ENCODE measurements at places on chromosomes 7 and 10.

GRCh38 chr7:139702811-139703486 lies 74.8 kb downstream of the HIPK2 start:
- no peak for DNase-seq

- DNase-seq = no peak
Measured at GRCh38 chr7:43727494-43727893, 1.8 kb downstream of the COA1 start.

- no peak for DNase-seq
Measured at GRCh38 chr10:24887855-24888231, 64.6 kb downstream of the PRTFDC1 start.

- no peak for DNase-seq
Measured at GRCh38 chr10:128900456-128900855, 566.6 kb upstream of the MGMT start.

DNA sequence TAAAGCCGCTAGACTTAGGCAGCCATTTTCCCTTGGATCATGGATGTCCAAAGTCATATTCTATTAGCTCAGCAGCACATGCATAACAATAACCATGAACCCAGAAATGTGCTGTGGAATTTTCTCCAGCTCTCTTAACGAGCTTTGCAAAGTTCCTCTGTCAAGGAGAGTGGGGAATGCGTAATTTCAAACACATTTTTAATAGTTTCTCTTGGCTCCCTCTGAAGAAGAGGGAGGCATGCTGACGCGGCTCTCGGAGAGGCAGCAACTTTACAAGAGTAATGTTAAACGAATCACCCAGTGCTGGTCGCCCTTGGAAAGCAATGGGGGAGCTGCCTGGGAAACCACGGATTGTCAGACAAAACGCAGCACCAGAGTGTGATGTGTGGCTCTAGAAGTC lies 114.8 kb downstream of the RAB18 start:
- DNase-seq = no peak

GRCh38 chr10:102555781-102556328 lies 52.1 kb downstream of the SUFU start:
- no peak for DNase-seq

DNA sequence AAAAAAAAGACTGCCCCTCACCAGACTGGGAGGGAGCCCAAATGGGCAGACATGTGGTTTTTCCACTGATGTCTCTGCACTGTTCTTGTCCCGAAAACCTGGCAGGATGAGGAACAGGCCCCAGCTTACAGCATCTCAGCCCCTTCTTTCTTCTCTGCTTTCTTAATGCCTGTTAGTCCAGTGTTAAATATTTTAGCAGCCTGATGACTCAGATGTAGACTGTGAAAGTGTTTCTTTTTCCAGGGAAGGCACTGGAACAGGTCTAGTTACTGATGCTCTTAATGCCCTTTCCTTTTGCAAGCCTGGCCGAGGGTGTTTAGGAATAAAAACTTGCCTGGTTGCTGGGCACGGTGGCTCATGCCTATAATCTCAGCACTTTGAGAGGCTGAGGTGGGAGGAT lies 107.7 kb downstream of the TACC2 start:
- no peak for DNase-seq

DNA sequence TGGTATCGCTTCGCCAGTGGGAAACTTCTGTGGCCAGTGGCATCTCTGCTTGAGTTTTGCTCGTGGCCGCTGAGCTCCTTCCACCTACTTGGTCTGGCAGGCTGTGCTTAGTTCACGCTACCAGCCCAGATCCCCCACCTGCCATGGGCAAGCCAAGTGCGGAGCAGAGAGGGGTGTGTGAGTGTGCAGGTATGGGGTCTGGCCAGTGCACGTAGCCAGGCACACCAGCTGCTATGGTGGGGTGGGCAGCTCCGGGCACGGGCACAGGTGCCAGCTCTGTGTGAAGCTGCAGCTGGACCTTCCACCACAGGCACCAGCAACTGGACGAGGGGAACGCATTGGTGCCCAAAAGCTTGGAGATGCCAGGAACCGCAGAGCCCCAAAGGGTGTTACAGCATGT lies 56.5 kb downstream of the ZNF777 start:
- DNase-seq = no peak

DNA sequence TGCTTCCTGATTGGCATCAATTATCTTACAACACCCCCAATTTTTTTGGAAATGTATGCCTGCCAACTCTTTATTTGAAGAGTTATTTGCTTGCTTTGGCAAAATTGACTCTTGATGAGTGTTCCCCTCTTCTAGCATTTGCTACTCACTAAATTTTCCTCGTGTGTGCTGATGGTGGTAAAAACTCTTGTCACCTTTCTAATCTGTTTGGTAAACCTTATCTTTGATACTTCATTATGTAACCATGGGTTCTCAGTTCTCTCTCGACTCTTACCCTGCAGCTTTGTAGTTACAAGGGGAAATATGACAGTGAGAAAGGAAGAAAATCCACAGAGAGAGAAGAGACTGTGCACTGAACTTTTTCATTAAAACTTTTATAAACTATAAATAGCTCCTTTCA lies 102.5 kb downstream of the CDK14 start:
- no peak for DNase-seq

DNA sequence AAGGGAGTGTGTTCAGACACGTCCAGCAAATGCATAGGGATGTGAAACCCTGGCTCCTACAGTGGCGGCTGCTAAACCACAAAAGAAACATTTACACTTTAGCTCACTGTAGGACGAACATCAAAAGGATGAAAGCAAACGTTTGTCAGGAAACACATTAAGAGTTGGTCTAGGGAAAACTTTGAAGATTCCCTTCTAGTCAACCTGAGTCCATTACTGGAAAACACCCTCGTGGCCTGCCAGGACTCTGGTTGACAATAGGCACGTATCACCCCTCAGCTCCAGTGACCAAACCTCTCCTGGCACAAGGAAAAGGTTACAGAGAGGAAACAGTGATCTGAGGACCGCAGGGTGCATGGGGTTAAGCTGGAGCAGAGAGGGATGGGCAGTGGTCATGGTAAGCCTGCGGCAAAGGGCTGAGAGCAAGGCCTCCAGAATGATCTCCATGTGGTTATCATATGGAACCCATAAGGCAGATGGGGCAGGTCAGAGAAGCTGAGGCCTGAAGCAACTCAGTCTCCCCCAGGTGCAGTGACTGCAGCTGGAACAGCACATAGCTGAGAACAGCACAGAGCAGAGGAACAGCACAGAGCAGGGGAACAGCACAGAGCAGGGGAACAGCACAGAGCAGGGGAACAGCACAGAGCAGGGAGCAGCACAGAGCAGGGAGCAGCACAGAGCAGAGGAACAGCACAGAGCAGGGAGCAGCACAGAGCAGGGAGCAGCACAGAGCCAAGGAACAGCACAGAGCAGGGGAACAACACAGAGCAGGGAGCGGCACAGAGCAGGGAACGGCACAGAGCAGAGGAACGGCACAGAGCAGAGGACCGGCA lies 49.9 kb downstream of the CHST15 start:
- DNase-seq = no peak

- DNase-seq = no peak
Measured at GRCh38 chr10:10667466-10667865, 350.2 kb upstream of the CELF2 start.

- DNase-seq = no peak
Measured at GRCh38 chr10:129950676-129951075, 13.4 kb downstream of the EBF3 start.

DNA sequence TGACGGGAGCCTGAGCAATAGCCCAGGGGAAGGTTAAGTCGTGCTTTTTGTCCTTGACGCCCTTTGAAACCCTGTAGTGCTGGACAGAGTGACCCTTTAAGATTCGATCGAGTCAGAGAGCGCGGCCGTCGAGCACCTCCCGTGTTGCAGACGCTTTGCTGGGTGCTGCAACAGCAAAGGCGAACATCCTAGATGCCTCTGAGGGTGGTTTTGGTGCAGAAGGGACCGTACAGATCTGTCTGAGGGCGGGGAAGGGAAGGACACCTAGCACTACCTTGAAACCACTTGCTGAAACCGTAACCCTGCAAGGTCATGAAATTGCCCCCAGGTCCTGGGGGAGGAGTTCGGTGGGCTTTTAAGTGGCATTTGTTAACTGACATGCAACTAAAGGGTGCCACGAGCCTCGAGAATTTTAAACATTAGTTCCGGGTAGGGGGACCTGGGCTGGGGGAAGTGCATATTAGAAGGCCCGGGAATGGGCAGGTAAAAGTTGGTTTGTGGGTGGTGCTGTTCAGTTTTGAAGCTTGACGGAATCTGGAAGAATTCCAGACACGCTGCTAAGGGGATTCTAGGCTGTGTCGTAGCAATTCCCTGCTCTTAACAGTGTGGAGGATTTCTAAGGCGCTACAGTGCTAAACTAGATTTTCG lies 786 bp downstream of the ATP5F1C start:
- no peak for DNase-seq

DNA sequence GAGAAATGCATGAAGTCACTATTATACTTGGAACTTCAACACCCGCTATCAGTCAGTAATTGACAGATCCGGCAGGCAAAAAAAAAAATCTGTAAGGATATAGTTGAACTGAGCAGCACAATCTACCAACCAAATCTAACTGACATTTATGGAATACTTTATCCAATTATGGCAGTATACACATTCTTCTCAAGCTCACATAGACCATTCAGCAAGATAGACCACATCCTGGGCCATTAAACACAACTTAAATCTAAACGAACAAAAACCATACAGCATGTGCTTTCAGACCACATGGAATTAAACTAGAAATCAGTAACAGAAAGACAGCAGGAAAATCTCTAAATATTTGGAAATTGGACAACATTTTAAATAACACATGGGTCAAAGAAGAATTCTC lies 112.7 kb downstream of the MPP7 start:
- DNase-seq = no peak

- DNase-seq = no peak
Measured at GRCh38 chr10:97200616-97201015, 14.9 kb upstream of the SLIT1 start.

- no peak for DNase-seq
Measured at GRCh38 chr7:138126928-138127327, 50.7 kb downstream of the AKR1D1 start.

- no peak for DNase-seq
Measured at GRCh38 chr7:128114806-128115205, 83.6 kb upstream of the LRRC4 start.

- no peak for DNase-seq
Measured at GRCh38 chr10:73113551-73113950, 3.3 kb downstream of the NUDT13 start.

- DNase-seq = no peak
Measured at GRCh38 chr7:127983804-127984332, 47.4 kb downstream of the LRRC4 start.

GRCh38 chr7:156194813-156195212 lies 382.6 kb upstream of the SHH start:
- no peak for DNase-seq

GRCh38 chr7:191981-192649 lies at the start of gene FAM20C:
Gene FAM20C, plus strand, starts transcription at chr7:192571. Its CDS starts 629 bp downstream, at chr7:193200.
- peak; percentile 42 for DNase-seq

DNA sequence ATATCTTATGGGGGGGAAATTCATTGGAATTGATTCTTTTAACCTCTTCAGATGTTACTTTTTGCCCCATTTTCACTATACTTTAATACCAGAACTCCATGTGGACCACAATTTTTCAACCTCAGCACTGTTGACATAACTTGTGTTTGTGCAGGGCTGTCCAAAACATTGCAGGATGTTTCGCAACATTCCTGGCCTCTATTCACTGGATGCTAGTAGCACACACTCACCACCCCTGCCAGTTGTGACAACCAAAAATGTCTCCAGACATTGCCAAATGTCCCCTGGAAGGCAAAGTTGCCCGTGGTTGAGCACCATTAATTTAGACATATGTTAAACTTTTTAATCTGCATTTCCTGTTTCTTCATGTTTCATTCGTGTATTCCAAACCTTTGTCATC lies 234.7 kb downstream of the GFRA1 start:
- no peak for DNase-seq

DNA sequence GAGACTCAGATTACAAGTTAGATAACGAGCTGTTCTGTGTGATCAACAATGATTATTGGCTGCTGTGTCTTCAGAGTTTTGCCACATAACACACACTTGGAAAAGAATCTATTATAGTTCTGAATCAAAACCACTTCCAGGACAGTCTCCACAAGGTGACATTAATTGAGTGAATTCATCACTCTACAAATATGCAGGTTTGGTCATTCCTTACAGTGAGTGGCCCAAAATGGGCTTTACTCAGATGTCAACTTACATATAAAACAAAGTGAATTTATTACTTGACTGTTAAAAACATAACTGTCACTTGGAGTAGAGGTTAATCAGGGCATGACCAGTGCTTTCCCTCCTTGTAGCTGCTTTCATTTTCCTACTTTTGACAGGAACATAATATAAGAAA lies 984.3 kb downstream of the REEP3 start:
- no peak for DNase-seq

DNA sequence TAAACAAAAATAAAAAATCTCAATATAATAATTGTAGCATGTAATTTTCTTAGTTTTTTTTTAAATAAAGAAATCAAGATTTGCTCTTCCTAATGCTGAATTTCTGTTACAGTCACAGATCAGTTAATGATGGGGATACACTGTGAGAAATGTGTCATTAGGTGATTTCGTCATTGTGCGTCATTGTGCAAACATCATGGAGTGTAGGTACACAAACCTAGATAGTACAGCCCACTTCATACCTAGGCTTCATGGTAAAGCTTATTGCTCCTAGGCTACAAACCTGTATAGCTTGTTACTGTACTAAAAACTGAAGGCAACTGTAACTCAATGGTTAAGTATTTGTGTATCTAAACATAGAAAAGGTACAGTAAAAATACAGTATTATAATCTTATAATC lies 74.4 kb upstream of the LSM8 start:
- no peak for DNase-seq

- no peak for DNase-seq
Measured at GRCh38 chr10:86944031-86944419, 13.4 kb downstream of the MMRN2 start.

GRCh38 chr10:60417024-60417423 lies 27.3 kb upstream of the ANK3 start:
- DNase-seq = no peak

DNA sequence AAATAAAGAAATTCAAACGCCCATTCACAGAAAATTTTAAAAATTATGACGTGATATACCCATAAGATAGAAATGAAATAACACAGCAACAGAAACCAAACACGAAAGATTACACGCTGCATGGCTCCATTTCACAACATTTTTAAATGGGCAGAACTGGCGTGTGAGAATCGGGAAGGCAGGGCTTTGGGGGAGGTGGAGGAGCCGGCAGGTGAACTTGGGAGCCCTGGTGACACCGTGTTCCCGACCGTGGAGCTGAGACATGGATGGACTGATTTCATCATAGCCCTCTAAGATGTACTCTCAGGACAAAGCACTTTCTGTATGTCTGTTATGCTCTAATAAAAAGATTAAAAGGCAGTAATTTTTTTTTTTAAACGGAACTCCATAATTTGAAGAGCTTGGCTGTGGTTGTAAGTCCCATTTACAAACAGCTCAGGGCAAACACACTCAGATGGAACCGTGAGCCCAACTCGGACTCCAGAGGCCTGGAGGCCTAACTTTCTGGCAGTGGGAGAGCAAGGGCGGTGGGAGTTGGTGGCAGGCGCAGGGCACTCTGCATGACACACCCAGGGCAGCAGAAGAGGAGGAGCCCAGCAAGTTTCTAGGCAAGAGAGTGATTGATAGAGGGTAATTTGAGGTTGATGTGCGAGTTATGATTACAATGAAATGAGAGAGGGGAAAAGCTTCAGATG lies 203.4 kb downstream of the MAD1L1 start:
- no peak for DNase-seq
